IMR-90 (cell line): ENCODE measurements at places on chromosomes 5 and 9. TPM values are rescaled to one million over a fixed set of nuclear protein-coding genes. Genes with fewer than 3 reads are reported as not detected.

DNA sequence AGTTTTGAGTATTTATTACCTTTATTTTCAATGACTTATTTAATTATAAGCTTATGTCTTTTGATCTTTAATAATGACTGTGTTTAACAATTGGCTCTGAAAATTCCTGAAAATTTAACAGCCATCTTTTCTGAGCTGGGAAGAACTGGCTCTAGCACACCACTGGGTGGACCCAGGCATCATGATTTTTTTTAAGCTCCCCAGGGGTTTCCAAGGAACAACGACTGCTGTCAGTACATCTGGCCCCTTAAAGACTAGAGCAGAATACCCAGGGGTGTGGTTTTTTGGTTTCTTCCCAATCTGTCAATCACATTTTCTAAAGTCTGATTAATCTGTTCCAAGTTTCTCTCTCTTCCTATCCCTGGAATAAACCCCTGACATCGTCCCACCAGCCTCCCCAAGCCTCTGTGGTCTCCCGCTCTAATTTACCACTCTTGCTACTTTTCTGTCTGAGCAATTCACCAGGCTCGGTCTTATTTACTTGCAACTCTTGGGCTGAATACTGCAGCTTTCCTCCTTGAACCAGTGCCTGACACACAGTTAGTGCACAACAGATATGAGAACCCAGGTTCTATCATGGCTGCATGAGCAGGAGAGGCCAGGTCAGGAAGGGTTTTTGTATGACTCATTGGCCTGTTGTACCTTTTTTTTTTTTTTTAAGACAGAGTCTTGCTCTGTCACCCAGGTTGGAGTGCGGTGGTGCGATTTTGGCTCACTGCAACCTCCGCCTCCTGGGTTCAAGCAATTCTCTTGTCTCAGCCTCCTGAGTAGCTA lies 321.9 kb downstream of the ZSWIM6 start:
- no peak for DNase-seq

SLC25A2 gene
- total RNA-seq: 0.28 TPM in 1 of 2 replicates, not detected in the other

DNA sequence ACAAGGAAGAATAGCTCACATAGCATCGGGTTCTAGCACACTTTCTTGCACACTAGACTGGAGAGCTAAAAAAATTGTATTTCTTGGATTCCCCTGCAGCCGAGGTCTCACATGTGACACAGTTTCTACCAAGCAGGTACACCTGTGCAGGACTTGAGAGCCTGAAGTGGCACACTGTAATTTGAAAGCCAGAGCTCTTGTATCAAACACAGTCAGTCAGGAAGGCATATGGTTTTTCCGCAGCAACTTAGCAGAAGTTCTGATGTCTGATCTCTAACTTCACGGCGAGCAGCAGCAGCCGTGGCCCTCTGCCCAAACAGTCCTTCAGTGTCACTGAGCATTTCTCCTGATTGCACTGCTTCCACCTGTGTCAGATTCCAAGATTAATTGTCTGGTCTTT lies 25.5 kb downstream of the TMEM245 start:
- DNase-seq: no peak

GRCh38 chr9:5552301-5552700 lies 42.0 kb downstream of the PDCD1LG2 start:
- peak; percentile 79 for DNase-seq
